ENCODE measurements at places on chromosomes 3 and 15.

GRCh38 chr3:15535732-15536131 is 14.2 kb upstream of the COLQ start:
- no peak for DNase-seq

GRCh38 chr15:29903785-29904464 is 81.7 kb upstream of the TJP1 start:
- no peak for DNase-seq

- DNase-seq = no peak
Observed at GRCh38 chr3:30042916-30043555, 563.4 kb upstream of the TGFBR2 start.

- no peak for DNase-seq
Observed at GRCh38 chr3:61178167-61178566, 73.1 kb downstream of the FHIT start.

DNA sequence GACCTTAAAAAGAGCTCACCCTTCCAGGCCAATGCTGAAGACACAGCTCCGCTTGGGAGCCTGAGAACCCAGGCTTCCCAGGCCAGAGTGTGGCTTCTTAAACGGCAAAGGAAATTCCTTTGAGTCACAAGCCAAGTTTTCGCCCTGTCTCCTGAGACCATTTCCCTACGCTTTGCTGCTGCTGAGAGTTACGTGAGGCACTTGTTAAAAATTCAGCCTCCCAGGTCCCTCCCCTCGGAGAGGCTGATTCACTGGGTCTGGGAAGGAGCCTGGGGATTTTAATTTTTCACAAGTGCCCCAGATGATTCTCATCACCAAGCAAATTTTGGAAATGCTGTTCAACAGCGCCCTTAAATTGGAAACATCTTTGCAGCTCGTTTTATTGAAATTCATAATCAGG is 25.5 kb downstream of the RLBP1 start:
- no peak for DNase-seq

GRCh38 chr3:161177991-161178390 is 43.1 kb upstream of the NMD3 start:
- DNase-seq = no peak

DNA sequence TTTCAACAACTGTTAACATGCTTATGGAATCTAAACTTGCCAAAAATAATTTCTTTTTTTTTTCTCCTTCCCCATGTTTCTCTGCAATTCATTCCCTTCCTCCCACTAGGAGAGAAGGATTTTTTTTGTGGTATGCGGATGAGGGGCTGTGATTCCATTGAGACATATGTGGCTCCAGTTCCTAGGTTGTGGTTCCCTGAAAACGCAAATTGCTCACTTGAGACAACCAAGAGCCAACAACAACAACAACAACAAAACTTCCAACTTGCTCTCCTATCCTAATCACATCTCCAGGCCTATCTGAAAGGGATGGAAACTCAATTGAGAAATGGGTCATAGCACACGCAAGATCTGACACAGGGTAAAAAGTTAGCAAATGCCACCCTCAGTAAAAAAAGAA is 406.5 kb upstream of the TGFBR2 start:
- DNase-seq = no peak

DNA sequence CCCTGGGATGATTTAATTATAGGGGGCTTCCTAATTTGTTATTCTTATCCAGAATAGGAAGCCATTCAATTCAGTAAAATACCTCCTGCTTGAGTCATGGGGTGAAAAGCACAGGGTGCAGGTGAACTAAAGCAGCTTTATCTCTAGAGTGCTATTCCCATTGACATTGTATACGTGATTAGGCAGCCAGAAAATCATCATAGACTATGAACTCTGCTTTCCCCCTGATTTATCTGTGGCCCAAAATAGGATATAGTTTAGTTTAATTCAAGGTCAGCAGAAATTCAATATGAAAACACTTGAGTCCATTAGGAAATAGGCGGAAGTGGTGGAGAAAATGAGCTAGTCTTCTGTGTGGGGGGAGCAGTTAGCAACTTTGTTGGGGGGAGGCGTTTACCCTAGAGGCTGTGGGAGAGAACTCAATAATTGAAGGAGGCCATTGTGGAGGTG is 18.2 kb upstream of the PRKCI start:
- DNase-seq = no peak

DNA sequence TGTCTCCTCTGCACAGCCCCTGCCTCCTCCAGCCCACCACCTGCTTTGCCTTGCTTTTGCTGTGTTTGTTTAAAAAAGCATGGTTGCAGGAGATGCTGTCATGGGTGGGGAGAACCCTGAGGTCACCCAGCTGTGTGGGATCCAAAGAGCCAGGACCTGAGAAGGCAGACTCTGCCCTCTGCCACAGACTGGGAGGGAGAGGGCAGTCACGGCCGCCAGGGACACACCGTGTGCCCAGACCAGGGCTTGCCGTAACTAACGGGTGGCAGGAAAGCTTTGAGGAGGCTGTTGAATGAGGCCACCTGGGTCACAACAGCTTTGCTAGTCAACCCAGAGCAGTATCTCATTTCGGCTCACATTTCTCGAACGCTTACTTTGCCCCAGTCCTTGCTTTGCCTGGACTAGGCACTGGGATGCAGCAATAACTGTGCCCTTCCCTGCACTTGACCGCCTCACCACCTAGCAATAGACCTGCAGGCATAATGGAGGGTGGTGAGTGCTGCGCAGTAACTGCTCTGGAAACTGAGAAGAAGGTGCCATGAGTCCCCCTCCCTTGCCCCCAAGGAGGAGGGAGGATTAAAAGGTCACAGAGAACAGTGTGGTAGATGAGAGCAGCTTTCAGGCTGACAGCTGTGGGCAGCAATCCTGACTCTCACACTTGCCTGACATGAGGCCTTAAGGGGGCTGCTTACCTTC is 55.0 kb upstream of the CTDSPL start:
- no peak for DNase-seq

- no peak for DNase-seq
Observed at GRCh38 chr3:7760718-7761117, 740.9 kb upstream of the LMCD1 start.

GRCh38 chr3:72906154-72906553 is 18.3 kb downstream of the GXYLT2 start:
- DNase-seq = no peak

- DNase-seq = no peak
Observed at GRCh38 chr3:53156368-53156834, 4.6 kb upstream of the PRKCD start.
